Right hindlimb (tissue), 1 donor: ENCODE measurements at places on chromosomes 5 and 9.

DNA sequence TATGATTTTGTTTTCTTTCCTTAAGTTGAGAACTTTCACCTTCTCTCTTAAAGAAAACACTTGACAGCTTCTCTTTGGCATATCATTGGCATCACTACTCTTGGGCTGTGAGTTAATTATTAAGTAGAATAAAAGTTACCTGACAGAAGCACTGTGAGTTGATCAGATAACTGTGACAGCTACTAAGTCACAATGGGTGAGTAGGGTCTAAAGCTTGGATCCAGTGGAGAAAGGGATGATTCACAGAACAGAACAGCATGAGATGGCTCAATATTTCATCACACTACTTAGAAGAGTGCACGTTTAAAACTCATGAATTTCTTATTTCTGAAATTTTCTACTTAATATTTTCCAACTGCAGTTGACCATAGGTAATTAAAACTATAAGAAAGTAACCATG is 268.5 kb upstream of the NMUR2 start:
- no peak for DNase-seq

DNA sequence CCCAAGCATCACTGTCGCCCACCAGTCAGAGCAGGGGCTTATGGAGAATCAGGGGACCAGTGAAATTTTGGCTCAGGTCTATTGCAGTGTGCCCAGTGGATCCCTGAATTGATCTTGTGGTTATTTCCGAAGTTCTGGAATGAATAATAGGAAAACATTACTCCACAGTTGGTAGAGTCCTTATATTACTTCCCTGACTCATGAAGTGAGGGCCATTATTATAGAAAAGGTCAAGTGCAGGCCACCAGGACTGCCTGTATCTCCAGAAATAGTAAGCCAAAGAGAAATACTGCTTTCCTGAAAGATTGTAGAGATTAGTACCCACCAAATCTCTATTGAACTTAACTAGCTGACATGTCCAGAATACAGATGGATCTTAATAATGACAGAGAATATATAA is 335.0 kb downstream of the NPR3 start:
- no peak for DNase-seq

DNA sequence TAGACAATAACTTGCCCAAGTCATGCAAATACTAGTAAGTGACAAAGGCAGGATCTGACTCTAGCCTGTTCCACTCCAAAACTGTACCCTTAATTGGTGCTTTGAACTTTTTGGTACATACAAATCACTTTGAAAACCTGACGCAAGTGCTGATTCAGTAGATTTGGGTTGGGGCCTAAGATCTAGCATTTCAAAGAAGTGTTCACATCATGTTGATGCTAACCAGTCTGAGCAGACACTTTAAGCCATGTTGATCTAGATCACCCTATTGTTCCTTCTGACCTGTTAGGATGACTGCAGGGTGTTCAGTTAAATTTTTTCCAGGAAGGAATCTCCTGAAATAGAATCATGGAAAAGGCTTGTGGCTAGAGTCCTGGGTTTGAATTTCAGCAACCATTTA is 57.7 kb upstream of the CPEB4 start:
- DNase-seq = no peak

DNA sequence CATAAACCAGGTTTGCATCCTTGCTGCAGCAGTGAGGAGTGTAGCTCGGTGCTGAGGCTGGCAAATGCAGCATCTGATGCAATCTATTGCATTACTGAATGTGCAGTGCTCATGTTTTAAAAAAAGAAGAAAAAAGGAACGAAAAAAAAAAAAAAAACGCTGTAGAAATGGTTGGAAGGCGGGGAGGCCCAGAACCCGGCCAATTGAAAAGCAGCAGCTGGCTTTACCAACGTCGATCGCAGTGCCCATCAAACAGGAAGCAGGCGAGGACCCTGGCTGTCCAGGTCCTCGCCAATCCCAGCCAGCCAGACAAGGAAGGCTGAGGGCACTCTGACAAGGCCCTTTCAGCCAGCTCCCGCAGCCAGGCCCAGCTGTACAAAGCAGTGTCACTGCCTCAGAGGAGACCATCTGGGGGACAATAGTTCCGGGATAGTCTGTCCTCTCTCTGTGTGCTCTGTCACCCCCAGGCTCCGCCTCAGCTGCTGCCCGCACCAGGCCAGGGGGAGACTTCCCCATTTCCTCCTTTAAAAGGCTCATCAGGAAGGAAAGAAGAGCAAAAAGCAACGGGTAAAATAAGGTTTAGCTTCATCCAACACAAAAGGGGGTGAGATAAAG is 21.8 kb upstream of the CPEB4 start:
- no peak for DNase-seq
